ENCODE measurements at places on chromosomes 12 and 14.
A peak's percentile ranks its signal among the peaks of the same experiment; 100 is the strongest.

DNA sequence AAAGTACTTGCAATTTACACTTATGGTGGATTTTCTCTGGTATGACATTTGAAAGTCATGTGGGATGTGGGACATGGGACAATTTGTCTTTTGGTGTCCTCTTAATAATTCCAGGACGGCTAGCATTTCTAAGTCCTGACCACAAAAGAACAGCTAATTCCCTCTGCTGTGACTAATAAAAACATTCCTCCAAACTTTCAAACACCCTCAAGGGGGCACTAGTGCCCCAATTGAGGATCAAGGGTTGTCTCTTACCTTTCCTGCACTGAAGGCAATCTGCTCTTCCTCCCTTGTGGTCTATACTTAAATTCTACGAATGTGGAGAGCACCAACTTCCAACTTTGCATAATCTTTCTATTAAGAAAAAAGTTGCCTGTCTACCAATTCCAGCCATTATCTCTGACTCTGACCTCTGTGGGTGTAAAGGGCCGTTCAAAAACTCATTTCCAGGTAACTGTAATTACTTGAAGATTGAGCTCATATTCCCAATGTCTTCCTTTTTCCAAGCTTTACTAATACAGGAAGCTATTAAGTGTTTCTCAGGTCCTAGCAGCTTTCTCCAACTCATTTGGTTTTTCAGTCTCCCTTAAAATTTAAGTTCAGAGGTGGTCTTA, 210.2 kb downstream of the PTPRO start:
- DNase-seq, result peak; percentile 47

- peak; percentile 31 for DNase-seq
Observed at GRCh38 chr14:103625356-103626095, 3.5 kb upstream of the KLC1 start.

DNA sequence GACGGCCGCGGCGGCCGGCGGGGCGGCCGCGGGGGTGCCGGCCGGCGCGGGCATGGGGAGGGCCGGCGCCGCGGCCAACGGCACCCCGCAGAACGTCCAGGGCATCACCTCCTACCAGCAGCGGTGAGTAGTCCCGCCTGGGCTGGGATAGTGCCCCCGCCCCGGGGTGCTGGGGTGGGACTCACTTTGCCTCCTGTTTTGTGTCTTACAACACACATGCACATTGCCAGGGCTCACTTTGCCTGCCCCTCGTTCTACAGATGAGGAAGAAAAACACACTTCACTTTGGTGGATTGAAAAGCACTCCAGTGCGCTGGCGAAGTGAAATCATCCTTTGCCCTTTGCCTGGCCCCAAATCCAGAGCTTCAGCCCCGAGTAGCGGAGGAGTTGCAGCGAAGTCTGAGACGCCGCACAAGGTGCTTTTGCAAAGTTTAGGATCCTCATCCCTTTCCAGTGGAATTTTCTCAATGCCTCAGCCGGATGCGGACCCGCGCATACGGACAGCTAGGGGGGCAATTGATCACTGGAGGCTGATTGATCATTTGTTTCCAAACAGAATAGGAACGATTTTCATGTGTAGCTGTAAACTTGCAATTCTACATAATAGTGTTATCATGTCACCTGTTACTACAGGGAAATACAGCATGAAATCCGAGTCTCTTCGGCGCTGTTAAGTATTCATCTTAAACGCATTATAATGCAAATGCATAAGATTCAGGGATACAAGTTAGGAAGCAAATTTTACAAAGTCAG, 3.6 kb upstream of the NPAS3 start:
- DNase-seq, result no peak

- no peak for DNase-seq
Observed at GRCh38 chr12:125071456-125071855, 6.2 kb downstream of the AACS start.

GRCh38 chr12:116964054-116965050, 53.6 kb downstream of the FBXW8 start:
- no peak for DNase-seq

- DNase-seq, result peak; percentile 26
Observed at GRCh38 chr12:43816168-43816567, 10.1 kb upstream of the TWF1 start.
